ENCODE measurements at places on chromosomes 3 and 15.

- no peak for DNase-seq
These were observed 375.8 kb upstream of the THBS1 start for GRCh38 chr15:39205081-39205480.

DNA sequence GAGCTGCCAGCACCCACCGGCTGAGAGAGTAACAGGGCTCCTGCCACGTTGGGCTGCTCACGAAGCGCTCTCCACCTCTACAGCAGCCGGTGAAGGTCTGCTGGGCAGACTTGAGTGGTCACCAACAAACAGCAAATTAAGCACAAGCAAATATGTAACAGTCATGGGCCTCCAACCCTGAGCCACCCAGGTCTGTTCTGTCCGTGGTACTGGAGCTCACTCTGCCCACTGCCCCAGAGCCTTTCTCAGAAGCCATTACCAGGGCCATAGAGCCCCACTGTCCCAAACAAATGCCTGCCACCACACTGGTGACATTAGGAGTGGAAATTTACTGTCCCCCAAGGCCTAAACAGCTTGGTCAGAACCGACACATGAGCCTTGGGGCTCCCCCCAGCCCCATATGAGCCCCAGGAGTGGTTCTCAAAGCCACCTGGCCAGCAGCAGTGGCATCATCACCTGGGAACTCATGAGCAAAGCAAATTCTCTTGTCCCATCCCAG lies 56.6 kb downstream of the LRIG1 start:
- no peak for DNase-seq

DNA sequence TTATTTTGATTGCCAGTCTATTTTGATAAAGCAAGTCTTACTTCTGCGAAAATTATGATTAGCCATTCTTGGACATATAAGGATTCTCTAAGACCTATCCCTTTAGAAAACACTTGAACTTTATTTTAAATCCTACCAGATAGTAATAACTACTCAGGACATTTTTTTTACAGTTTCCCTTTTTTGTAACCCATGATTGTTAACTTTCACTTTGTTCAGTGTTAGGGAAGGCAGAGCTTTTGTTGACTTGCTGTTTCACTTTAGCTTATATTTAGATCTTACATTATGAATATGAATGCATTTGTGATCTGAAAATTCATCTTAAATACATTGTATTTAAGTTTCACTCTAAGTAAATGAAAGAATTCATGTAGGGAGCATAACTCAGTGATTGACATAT lies 167.0 kb downstream of the AKAP13 start:
- no peak for DNase-seq

DNA sequence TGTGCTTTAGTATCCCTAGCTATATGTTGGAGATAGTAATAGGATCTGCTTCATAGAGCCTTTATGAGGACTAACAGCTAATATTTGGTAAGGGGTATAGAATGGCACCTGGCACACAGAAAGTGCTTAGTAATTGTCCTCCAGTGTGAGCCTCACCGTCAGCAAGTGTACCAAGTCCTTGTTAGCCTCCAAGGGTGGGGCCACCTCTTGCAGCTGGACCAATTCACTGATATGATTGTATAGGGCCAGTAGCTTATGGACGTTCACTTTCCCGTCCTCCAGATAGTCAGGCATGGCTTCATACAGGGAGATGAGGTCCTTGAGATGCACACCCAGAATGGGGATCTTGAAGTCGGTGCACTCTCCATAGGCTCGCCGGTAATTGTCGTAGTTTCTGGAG lies 53.6 kb downstream of the FAM98B start:
- no peak for DNase-seq

DNA sequence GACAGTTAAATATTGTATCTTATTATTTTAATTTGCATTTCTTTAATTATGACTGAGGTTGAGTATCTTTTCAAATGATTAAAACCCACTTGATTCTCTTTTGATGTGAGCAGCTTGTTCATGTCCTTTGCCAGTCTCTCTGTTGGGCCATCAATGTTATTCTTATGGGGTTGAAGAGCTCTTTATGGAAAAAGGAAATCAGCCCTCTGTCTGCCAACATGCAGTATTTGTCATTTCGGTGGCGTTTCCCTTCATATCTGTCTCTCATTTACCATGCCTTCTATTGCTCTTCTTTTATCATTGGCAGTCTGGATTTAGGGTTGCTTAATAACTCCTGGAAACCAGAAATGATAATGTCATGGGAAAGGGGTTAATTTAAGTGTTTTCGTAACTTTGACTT lies 340.7 kb upstream of the DNAJC19 start:
- no peak for DNase-seq

DNA sequence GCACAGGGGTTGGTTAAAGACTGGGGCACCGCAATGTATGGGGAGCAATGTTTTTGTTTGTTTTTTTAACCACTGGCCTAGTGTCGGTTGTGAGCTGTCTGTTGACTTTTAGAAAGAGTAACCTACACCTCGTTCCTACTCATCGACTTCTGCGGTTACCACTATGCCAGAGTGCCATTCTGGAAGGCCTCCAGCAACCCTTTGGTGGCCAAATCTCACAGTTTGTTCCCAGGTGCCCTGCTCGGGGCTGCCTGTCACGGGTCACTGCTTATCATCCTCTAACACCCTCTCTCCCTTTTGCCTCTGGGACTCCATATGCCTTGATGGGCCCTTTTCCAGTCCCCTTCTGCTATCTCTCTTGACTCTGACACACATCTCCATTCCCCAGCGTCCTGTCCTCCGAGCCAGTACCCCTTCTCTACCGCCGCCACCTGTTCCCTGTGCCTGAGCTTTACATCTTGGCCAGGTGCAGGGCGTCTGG lies 290.4 kb upstream of the C2CD4B start:
- no peak for DNase-seq

DNA sequence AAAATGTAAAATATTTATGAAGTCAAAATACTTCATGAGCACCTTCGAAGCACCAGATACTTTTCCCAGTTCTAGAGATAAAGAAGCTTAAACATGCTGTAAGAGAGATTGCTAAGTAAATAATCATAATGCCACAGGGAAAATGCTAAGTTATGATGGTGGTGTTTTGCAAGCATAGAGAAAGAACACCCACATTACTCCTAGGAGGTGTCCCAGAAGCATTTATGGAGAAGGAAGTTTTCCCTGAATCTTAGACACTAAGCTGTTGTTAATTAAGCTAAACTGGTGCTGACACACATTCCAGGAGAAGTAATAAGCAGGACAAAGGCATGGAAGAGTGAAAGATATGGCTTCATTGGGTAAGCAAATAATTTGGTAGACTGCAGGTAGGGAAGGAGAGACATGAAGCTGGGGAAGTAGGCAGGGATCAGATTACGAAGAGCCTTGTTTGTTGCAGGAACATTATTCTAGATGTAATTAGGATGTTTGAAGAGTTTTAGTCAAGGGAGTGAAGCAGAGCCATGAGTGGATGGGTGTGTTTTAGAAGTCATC lies 40.4 kb upstream of the CHMP2B start:
- DNase-seq, result no peak

- peak; percentile 67 for DNase-seq
These were observed 18.8 kb downstream of the HEMK1 start for GRCh38 chr3:50587806-50588758.

DNA sequence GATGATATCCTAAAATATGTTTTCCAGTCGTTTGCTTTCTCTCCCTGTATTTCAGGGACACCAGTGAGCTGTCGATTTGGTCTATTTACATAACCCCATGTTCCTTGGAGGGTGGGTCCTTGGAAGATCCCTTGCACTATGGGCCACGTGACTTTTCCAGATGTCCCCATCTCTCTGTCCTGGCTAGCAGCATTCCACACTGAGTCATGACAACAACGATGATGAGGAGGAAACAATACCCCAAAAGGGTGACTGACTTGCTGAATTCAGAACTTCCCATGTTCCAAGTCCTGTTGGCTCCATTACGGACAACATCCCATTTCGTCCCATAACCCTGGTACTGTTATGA lies 134.3 kb downstream of the NSMCE3 start:
- no peak for DNase-seq

DNA sequence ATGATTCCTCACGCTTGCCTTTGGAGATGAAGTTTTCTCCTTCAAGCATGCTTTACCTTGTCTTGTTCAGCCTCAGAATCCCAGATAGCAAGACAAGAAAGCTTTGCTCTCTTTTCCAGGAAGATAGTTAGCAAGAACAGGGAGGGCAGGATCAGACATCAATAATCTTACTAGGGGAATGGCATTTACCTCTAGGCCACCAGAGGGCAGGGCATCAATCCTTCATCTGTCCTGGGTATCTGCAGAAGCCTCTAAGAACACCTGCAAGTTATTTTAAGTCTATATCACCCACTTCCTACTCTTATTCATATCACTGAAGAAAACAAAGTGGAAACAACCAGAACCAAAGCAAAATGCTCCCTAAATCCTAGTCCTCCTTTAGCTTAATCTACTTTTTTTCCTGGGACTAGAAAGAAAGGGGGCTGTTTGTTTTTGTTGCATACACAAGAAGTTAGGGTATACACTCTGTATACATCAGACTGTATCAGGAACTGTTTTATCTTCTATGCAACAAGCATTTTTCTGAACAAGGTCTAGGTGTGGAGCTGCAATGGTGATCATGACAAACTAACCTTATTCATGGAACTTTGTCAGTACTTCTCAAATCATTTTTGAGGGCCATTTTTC lies 862.5 kb downstream of the CADM2 start:
- no peak for DNase-seq

DNA sequence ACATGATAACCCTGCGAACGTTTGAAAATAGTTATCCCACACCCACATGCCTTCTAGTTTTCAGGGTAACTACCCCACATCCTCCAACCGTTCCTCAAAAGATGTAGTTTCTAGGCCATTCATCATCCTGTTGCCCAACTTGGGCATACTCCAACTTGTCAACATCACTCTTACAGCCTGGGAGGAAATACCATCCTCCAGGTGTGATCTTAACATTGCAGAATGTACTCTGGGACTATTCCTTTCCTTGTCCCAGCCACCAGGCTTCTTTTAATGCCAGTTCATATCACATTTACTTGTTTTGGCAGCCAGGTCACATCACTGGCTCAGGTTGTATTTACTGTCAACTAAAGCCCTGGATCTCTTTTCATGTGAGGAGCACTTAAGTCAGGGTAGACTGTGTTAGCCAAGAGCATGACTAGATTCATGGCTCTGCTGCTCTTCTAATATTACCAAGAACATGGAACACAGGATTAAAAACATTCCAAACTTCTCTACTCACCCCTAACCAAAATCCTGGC lies 4.0 kb upstream of the DENND6A start:
- no peak for DNase-seq

DNA sequence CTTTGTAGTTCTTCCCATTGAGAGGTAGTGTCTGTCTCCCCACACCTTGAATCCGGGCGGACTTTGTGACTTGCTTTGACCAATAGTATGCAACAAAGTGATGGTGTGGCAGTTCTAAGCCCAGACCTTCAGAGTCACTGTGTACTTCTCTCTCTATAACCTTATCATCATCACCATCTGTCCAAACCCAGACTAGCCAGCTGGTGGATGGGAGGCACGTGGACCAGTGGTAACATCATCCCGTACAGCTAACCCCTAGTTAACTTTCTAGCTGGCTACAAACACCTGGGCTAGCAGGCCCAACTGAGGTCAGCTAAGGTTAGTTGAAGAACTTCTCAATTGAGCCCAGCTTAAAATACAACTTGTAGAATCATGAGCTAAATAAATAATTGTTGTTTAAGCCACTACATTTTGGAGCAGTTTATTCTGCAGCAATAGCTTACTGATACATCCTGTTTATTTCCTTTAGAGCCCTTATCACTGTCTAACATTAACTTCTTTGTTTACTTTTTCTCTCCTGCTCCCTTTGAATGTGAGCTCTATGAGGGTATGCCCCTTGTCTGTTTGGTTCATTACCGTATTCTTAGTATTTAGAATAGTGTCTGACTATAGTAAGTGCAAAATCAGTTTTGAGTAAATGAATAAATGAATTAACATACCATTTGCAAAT lies 11.5 kb upstream of the CCR9 start:
- no peak for DNase-seq

- no peak for DNase-seq
These were observed 495.6 kb downstream of the IL5RA start for GRCh38 chr3:2614578-2614977.

DNA sequence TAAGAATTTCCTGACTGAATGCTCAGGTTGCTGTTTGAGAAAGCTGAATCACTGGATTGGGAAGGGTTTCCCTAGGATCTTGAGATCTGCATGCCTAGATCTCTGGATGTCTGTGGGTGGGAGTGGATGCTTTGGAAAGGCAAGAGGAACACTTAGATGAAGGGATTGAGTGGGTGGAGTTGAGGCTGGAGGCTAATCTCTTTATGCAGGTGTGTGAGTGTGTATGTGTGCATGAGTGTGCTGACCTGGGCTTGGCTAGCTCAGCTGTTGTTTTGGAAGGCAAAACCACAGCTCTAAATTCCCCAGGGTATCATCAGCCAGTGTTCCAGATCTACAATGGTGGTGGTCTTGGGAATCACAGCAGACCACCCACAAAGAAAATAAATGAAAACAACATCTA lies 60.5 kb downstream of the CLDN1 start:
- DNase-seq, result no peak

DNA sequence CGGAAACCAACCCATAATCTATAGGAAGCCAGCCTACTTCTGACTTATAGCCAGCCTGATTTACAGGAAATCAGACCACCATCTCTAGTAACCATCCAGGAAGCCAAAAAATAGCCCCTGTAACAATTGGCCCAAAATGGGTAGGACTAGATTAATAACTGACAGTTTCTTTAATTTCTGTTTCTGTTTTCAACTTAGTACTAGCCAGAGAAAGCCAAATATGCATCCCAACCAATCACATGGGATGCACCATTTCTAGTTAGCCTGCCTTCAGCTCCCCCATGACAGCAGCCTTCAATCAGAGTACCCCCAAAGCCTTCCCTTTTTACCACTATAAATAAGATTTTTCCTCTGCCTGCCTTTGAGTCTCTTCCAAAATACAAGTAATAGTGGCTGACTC lies 239.1 kb upstream of the GADL1 start:
- no peak for DNase-seq

GRCh38 chr3:139585820-139586219 lies 46.3 kb upstream of the RBP1 start:
- no peak for DNase-seq

DNA sequence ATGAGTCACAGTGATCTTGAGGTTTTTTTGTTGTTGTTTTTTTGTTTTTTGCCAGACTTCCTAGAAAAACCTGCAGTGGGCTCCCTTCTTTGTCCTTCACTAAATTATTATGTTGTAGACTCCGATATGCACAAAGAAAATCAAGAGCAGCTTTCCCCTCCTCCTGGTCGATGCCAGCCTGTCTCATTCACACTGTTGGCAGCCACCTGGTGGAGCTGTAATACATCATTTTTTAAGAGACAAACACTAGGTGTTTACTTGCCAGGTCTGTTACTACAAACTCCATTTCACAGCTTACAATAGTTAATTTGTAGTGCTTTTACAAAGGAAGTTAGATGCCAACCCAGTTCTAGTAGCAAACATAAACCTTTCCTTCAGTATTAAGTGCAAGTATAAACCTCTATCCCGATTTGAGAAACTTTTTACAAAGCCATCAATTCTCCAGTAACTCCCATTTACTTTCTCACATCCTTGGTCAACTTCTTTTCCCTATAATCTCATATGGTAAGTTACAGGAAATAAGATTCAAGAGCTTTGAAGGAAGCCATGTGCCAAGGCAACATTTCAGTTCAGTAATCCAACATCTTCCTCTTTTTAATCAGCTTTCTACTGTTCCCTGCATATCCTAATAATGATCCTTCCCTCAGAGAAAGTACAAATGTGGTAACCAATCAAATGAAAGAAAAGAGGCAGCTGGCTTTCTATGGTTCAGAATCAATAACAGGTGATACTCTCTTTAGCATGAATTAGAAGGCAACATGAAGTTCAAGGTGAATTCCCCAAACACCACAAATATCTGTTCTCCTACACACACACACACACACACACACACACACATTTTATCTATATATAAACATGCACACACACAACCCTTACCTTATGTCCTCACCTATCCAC lies 14.0 kb downstream of the AAGAB start:
- DNase-seq, result no peak

Data from activated T-helper 1 cell treated with anti-CD3 and anti-CD28 coated beads, Interleukin-12 subunit alpha, Interleukin-12 subunit beta, Interleukin-2, Interleukin-4 antibody, amounts not matched to agents 30 ng/mL and 10 ng/mL and 1 ng/mL, durations not matched to agents 14 hours and 24 hours and 36 hours (primary cell).